Activated T-helper 2 cell treated with anti-CD3 and anti-CD28 coated beads, Interferon-gamma antibody, Interleukin-2, Interleukin-4, amounts not matched to agents 10 μg/mL and 5 μg/mL and 100 μg/mL, durations not matched to agents 14 hours and 24 hours and 36 hours (primary cell): ENCODE measurements at places on chromosomes 2 and 18. TPM values are rescaled to one million over a fixed set of nuclear protein-coding genes. Genes with fewer than 3 reads are reported as not detected.

FOXD4L1 gene
- 0.14 and 0.30 TPM in 2 replicates for total RNA-seq

ERCC3 gene
- total RNA-seq = 58.0 and 60.6 TPM in 2 replicates

C2orf92 gene
- total RNA-seq = 17.2 and 21.8 TPM in 2 replicates

SLC19A3 gene
- total RNA-seq = not detected in 2 replicates

RAB3GAP1 gene
- total RNA-seq = 26.6 and 30.8 TPM in 2 replicates

RMDN2 gene
- 0.89 and 1.6 TPM in 2 replicates for total RNA-seq

GALNT5 gene
- not detected in 2 replicates for total RNA-seq

FN1 gene
- total RNA-seq = 4.5 and 6.3 TPM in 2 replicates

BUB1 gene
- 68.4 and 74.4 TPM in 2 replicates for total RNA-seq

CYBRD1 gene
- total RNA-seq = 5.7 and 8.0 TPM in 2 replicates

GRCh38 chr2:215369181-215369760, 57.4 kb downstream of the ATIC start:
- H3K27me3 ChIP-seq = no peaks in the 10 kb centered on the region
- H3K27ac ChIP-seq = no peak overlapping the region
- no peak overlapping the region for H3K4me3 ChIP-seq
- peaks cover 20% of the 10 kb centered on the region for H3K36me3 ChIP-seq
- H3K4me1 ChIP-seq = no peaks in the 10 kb centered on the region
- no peak for DNase-seq

GRCh38 chr2:156331572-156332283, 793 bp downstream of the NR4A2 start:
- H3K4me3 ChIP-seq = peak overlapping the region; percentile 95
- DNase-seq = peak; percentile 39
- peak overlapping the region; percentile 99 for H3K27ac ChIP-seq
- peaks cover 53% of the 10 kb centered on the region for H3K4me1 ChIP-seq

GRCh38 chr2:113198790-113199612, 25.2 kb downstream of the PSD4 start:
- peak; percentile 70 for DNase-seq
- H3K4me3 ChIP-seq = no peak overlapping the region
- peaks cover 29% of the 10 kb centered on the region for H3K4me1 ChIP-seq
- H3K36me3 ChIP-seq = peaks cover 91% of the 10 kb centered on the region
- H3K27ac ChIP-seq = no peak overlapping the region

DNA sequence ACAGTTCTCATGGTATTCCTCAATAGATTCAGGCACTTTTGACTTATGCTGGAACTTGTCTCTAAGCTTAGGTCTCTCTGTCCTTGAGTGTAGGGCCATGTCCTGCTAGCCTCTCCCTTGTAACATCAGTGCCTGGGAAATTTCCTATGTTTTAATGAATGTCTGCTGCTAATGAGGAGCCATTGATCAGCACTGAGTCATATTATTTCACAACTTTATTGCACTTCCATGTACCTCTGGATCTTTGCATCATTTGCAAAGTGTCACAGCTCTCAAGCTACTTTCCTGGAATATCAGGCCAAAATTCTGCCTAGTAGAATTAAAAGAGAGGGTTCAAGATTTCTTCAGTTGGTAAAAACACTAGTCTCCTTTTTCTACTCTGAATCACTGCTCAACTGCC, 102.5 kb downstream of the GAREM1 start:
- H3K27me3 ChIP-seq = peaks cover 9% of the 10 kb centered on the region
- H3K36me3 ChIP-seq = no peaks in the 10 kb centered on the region
- H3K4me1 ChIP-seq = no peaks in the 10 kb centered on the region
- no peak overlapping the region for H3K27ac ChIP-seq

DNA sequence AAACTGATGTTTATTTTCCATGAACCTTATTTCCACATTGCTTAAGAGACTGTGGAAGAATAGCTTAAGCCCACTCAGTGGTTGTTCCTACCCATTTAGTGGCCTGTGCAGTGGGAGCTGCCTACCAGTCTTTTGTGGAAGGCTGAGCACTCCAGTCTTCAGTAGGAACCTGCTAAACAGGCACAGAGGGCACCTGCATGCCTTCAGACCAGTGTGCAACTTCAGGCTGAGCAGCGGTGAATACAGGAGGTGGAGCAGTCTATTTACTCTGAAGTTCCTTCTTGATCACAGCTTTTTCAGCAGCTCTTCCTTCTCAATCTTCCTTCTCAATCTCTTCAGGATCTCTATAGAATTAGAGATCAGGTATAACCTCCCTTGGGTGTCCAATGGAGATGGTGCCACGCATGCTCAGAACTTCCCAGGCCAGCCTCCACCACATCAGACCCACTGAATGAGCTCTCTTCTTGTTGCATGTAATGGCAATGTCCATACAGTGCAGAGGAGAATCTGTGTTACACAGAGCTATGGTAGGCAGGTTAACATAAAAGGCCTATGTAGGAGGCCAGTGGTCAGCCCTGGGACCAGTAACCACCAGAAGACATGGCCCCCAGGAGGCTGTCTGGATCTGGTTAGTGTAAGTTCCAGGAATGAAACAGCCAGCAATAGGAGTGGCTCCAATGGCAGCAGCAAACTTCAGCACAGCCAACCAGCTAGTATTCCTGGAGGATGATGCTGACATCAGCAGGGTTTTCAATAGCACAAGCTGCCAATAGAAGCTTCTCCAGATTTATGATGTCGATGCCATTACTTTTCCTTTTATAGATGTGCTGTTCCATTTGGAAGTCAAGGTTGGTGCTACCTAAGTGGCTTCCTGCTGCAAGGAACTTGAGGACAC, 47.9 kb upstream of the MAT2A start:
- H3K36me3 ChIP-seq = no peaks in the 10 kb centered on the region
- no peak for DNase-seq
- no peak overlapping the region for H3K27ac ChIP-seq

DNA sequence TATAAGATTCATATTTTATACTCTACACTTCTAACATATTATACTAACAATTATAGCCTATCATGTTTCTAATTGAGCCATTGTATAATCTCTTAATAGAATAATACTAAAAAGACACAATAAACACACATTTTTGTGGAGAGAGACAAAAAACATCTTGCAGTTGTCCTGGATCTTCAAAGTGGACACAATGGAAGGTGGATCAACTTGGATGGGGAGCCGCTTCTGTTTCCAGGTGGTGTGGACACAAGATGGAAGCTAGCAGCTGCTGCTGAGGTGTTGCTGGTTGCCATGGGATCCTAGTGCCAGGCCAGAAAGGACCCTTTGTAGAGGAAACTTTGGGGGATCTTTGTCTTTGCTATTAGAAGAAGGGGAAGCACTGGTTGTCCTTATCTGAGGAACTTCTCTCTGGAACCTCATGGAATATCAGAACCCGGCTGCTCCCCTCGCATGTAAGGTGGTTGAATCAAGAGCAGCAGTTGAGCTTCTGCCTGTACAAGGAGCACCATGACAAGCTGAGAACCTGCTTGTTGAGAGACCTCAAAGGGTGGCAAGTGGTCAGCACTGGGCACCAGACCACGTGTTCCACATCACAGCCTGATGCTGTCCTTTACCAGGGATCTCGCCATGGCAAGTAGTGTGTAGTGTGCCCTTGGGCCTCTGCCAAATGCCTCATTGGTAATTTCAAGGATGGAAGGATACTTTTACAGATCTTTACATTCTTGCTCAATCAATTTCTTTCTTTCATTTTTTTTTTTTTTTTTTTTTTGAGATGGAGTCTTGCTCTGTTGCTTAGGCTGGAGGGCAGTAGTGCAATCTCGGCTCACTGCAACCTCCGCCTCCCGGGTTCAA, 232.2 kb downstream of the MYCN start:
- no peak overlapping the region for H3K27ac ChIP-seq
- H3K36me3 ChIP-seq = no peaks in the 10 kb centered on the region
- no peak for DNase-seq

GRCh38 chr2:17544256-17544655, 3.8 kb downstream of the VSNL1 start:
- H3K27me3 ChIP-seq = peaks cover 46% of the 10 kb centered on the region
- peaks cover 5% of the 10 kb centered on the region for H3K4me1 ChIP-seq
- H3K4me3 ChIP-seq = no peak overlapping the region
- H3K36me3 ChIP-seq = no peaks in the 10 kb centered on the region

DNA sequence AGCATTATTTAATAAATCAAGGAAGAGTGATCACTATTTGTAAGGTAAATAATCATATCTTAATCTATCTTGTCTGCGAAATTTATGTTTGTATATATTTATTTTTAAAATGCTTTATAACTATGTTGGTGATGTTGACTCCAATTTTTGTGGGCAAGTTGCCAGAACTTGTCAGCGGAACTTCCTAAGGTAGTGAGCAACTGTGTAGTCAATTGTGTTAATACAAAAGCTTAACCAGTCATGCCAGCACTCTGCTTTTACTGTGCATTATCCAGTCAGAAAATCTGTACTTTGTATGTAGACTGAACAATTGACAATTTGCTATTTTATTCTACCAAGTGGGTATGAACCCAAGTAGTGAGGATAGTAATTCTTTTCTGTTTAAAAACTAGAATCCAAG, 61.9 kb upstream of the RND3 start:
- no peak overlapping the region for H3K27ac ChIP-seq
- no peaks in the 10 kb centered on the region for H3K36me3 ChIP-seq
- no peaks in the 10 kb centered on the region for H3K27me3 ChIP-seq
- H3K4me3 ChIP-seq = no peak overlapping the region
- no peaks in the 10 kb centered on the region for H3K4me1 ChIP-seq
- no peak for DNase-seq

DNA sequence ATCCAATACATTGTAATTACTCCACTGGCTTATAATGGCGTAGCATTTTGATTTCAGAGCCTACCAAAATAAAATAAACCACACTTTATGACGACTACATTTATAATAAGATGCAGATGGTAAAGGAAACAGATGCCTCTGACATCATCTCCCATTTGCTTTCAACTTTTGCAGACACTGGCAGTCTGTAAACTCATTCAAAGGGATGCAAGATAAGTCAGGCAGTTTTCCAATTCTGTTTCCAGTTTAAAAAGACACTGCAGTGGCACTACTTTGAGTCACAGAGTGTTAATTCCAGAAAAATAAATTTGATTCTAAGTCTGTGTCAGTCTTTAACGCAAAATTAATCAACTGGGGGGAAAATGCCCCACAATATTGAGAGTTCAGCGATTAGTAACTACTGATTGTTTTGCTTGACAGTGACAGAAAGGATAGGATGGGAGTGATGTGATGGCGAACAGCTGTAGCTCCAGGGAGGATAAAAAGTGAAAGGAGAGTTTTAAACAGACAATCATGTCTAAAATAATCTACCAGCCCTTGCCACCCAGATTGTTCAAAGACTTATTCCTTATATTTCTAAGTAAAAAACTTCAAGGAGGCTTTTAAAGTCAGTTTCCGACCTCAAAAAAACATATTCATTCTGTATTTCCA, 6.7 kb downstream of the DSEL start:
- H3K36me3 ChIP-seq = no peaks in the 10 kb centered on the region
- H3K4me3 ChIP-seq = no peak overlapping the region
- H3K27me3 ChIP-seq = peaks cover 12% of the 10 kb centered on the region
- H3K4me1 ChIP-seq = no peaks in the 10 kb centered on the region

DNA sequence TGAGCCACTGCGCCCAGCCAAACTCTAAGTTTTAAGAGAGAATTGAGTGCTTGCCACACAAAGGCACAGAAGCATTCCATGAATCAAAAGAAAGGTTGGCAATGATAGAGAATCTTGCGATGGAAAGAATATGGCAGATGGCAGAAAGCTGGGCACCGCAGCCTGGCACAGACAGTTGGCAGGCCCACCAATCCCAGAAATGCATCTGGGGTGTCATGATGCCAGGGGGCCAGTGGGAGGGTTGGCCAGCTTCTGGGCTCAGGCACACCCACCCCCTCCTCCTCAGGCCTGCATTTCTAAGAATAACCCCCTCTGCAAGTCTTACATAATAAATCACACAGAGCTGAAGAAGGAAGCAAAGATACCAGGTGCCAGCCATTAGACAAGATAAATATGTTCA, 19.6 kb downstream of the ZNF2 start:
- H3K36me3 ChIP-seq = peaks cover 38% of the 10 kb centered on the region
- H3K4me1 ChIP-seq = no peaks in the 10 kb centered on the region
- H3K27me3 ChIP-seq = peaks cover 2% of the 10 kb centered on the region
- DNase-seq = no peak
- no peak overlapping the region for H3K4me3 ChIP-seq
- no peak overlapping the region for H3K27ac ChIP-seq

- H3K4me1 ChIP-seq = no peaks in the 10 kb centered on the region
- no peak for DNase-seq
- no peak overlapping the region for H3K27ac ChIP-seq
Measured at GRCh38 chr2:201994973-201995638, 38.5 kb upstream of the FZD7 start.

DNA sequence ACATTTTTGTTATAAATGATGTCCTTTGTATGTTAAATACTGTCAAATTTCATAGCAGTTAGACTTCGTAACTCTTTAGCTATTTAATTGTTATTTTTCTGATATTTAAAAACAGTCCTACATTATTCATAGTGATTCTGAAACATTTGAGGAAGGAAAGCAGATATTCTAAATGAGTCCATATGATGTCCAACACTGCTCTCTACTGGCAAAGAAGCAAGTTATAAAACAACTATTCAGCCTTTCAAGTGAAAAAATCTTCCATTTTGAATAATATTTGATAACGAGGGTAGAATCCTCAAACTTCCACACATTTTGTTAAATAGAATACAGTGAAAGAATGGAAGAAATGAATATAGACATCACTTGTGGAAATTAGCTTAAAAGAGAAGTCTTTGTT, 220.8 kb downstream of the GULP1 start:
- H3K27me3 ChIP-seq = no peaks in the 10 kb centered on the region
- H3K4me1 ChIP-seq = no peaks in the 10 kb centered on the region
- no peak for DNase-seq

- H3K27ac ChIP-seq = no peak overlapping the region
- no peak for DNase-seq
- H3K27me3 ChIP-seq = no peaks in the 10 kb centered on the region
- no peak overlapping the region for H3K4me3 ChIP-seq
Measured at GRCh38 chr2:229733611-229734245, 19.4 kb upstream of the DNER start.

GRCh38 chr18:76874642-76875389, 52.5 kb downstream of the ZNF236 start:
- DNase-seq = no peak
- peaks cover 45% of the 10 kb centered on the region for H3K36me3 ChIP-seq

GRCh38 chr2:32900246-32900973, 46.3 kb upstream of the LTBP1 start:
- no peak overlapping the region for H3K4me3 ChIP-seq
- peaks cover 2% of the 10 kb centered on the region for H3K4me1 ChIP-seq
- peaks cover 7% of the 10 kb centered on the region for H3K27me3 ChIP-seq
- DNase-seq = no peak
- no peaks in the 10 kb centered on the region for H3K36me3 ChIP-seq

DNA sequence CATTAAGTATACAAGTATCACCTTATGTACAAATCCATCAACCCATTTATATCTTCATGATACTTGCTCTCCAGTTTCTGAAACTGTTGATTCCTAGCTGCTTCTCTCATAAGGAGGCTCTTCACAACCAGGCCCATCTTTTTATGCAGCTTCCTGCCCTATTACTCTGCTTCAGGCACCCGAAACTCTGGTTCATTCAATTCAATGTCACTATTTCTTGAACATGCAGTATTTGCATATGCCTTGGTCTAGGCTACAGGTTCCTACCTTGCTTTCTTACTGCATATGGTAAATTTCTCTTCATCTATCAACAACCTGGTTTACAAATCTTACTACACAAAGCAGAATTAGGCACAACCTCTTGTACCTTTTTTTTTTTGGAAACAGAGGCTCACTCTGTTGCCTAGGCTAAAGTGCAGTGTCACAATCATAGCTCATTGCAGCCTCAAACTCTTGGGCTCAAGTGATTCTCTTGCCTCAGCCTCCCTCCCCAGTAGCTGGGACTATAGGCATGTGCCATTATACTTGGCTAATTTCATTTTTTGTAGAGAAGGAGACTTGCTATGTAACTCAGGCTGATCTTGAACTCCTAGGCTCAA, 2.7 kb upstream of the CDKL4 start:
- H3K36me3 ChIP-seq = peaks cover 25% of the 10 kb centered on the region
- DNase-seq = no peak
- peaks cover 22% of the 10 kb centered on the region for H3K4me1 ChIP-seq
- no peak overlapping the region for H3K27ac ChIP-seq
